Subcutaneous adipose tissue (tissue), 4 donors: ENCODE measurements at places on chromosomes 12 and 14. TPM values are rescaled to one million over a fixed set of nuclear protein-coding genes. Genes with fewer than 3 reads are reported as not detected.

The MYO1H gene
- total RNA-seq: 0.17 TPM

The A2M gene
- total RNA-seq: 600 TPM

The DDN gene
- not detected for total RNA-seq

The DPY19L2 gene
- total RNA-seq: 13.8 TPM

The SRGAP1 gene
- total RNA-seq: 25.0 TPM

The ATP23 gene
- 12.9 TPM for total RNA-seq

The BICD1 gene
- 9.0 TPM for total RNA-seq

The GUCY2C gene
- not detected for total RNA-seq

The TAS2R50 gene
- total RNA-seq: 4.2 TPM

The BCL11B gene
- 1.5 TPM for total RNA-seq

The P2RX2 gene
- total RNA-seq: not detected

The HOXC12 gene
- total RNA-seq: 0.57 TPM

The LRTM2 gene
- total RNA-seq: not detected
